ENCODE measurements at places on chromosomes 12 and 14. TPM values are rescaled to one million over a fixed set of nuclear protein-coding genes. Genes with fewer than 3 reads are reported as not detected.
A peak's percentile ranks its signal among the peaks of the same experiment; 100 is the strongest.

DNA sequence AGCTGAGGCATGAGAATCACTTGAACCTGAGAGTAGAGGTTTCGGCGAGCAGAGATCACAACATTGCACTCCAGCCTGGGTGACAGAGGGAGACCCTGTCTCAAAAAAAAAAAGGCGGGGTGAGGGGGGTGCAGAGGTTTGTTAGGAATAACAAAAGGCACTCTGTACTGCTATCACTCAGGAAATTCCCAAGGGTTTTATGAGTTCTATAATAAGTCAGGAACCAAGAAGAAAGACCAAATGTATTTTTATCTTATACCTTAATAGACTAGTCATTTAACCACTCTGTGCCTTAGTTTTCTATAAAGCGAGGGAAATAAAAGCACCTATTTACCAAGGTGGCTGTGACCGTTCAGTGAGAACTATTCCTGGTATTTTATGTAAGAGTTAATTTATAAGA lies 319.2 kb downstream of the GPHN start:
- no peak for DNase-seq

GRCh38 chr14:104591031-104591430 lies 11.5 kb downstream of the C14orf180 start:
- DNase-seq: no peak

- no peak for DNase-seq
These were observed 12.7 kb upstream of the BDKRB2 start for GRCh38 chr14:96191841-96192462.

GRCh38 chr12:130281153-130281799 lies 56.4 kb upstream of the PIWIL1 start:
- peak; percentile 46 for DNase-seq

- DNase-seq: no peak
These were observed 16.1 kb upstream of the CD69 start for GRCh38 chr12:9776781-9777180.

- DNase-seq: no peak
These were observed 45.4 kb upstream of the TRIM9 start for GRCh38 chr14:51140338-51140737.

DNA sequence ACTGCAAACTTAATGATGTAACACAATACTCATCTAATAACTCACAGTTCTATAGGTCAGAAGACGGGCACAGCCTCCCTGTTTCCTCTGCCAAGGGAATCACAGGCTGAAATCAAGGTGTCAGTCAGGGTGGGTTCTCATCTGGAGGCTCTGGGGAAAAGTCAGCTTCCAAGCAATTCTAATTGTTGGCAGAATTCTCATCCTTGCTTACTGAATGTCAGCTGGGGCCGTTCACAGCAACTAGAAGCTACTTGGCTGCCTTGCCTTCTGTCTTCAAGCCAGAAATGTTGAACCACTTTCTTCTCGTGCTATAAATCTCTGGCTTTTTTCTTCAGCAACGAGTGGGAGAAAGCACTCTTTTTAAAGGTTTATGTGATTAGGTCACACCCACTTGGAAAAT lies 80.1 kb upstream of the PDZRN4 start:
- DNase-seq: peak; percentile 7

DNA sequence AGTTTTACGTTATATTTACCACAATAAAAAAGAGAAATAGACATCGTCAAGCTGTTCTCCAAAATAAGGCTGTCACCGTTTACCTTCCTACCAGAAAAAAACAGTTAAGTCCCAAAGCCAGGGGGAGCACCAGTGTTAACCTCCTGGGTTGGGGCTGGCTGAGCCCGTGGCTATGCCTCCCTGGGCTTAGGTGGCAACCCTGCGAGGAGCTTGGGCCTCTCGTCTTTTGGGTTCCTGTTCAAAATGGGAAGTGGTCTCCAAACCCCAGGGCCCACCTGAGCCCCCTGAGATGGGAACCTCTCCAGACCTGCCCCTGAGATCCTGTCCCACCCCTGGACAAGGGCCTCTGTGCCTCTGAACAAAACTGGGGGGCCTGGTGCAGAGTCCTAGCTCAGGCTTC lies 22.9 kb downstream of the PACS2 start:
- no peak for DNase-seq

DNA sequence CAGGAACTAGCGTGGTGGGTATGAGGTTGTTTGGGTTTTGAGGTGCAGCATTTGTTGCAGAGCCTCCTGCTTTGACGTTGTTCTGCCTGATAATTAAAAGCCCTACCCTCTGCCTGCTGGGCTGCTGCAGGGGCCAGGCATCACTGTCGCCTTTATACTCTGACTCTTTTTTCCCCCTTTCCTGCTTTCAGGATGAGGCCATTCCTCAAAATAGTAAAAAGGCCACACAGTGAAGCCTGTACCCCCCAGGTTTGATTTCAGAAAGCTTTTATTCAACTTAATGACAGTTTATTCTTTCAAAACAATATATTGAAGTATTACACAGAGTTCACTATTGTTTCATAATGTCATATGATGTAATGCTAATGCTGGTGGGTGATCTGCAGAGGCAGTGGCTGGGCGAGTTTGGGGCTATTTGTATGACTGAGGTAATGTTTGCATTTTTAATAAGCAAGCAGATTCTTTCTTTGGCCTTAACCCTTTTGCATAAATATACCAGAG lies 9.1 kb downstream of the BORCS5 start:
- no peak for DNase-seq

GRCh38 chr12:42508913-42509460 lies 80.6 kb downstream of the PRICKLE1 start:
- DNase-seq: peak; percentile 20

DNA sequence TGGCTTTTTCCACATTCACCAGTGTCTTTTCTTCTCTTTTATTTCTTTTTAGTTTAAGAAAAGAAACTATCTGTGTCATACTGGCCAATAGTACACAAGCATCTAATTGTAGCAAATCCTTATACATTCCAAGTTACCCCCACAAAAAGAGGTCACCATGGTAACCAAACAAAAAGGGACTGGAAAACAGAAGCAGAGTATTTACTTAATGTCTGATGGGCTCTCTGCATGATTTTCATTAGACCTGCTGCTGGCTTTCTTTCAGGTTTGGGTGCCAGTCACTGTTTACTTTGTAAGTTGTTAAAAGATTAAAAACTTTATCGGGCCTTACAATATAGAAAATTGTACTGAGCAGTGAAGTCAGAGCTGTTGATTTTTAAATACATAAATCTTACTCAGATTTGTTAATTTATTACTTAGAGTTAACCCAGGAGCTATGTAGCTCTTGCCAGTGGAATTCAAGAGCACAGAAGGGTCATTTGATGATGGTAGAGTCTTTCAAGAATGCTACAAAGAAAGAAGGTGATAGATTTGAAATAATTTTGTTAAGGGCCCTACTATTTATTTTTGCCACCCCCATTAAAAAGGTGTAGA lies 123.9 kb downstream of the BRMS1L start:
- peak; percentile 31 for DNase-seq

DNA sequence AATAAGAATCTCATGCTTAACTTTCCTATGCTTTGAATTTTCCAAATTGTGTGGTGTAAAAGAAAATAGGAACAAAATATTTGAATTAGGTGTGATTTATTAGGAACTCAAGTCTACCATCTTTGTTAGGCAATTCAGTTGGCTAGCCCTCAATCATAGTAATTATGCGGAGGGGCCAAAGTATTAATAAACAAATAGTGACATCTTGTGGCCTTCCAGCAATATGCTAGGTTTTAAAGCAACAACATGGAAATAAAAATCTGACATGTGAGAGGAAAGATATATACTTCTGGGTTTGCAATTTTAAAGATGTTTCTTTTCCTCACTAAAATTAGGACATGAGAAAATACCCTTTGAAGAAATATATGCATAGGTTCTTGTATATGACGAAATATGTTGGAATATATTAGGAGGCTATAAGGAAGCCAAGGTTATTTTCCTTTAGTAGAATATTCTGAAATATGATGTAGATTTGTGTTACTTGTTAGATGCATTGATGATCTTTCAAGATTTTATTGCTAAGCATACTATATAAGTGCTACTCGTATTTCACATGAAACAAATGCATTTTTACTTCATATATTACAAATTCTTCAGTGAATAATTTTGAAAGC lies 200.4 kb downstream of the PTPRO start:
- peak; percentile 58 for DNase-seq

- no peak for DNase-seq
These were observed 3.6 kb upstream of the KRT5 start for GRCh38 chr12:52523824-52524223.

- no peak for DNase-seq
These were observed 104.5 kb downstream of the ETNK1 start for GRCh38 chr12:22729431-22729956.

DNA sequence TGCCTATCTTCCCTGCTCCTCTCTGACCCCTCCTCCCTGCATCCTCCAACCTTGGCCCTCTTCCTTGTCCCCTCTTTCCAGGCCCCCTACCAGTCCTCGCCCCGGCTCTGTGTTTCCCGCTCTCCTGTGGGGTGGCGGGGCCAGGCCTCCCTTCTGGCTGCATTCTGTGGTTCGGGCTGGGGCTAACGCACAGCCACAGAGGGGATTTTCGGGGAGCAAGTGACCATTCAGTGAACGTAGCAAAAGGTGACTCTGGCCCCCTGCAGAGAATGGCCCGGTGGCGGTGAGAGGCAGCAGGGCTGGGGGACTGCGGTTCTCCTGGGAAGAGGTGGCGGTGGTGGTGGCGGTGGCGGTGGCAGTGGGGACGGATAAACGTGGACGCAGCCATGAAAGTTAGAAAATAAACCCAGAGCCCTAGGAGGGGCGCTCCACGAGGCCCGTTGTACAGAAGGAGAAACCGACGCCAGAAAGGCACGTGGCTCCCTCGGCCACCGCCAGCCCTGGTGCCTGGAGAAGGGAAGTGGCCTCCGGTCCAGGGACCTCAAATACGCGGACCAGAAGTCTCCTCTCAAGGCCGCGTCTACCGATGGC lies 269.6 kb downstream of the ADGRD1 start:
- no peak for DNase-seq

GRCh38 chr14:91264151-91265150 lies 19.9 kb upstream of the GPR68 start:
- peak; percentile 38 for DNase-seq

- DNase-seq: no peak
These were observed 35.6 kb upstream of the FICD start for GRCh38 chr12:108479364-108480070.

DNA sequence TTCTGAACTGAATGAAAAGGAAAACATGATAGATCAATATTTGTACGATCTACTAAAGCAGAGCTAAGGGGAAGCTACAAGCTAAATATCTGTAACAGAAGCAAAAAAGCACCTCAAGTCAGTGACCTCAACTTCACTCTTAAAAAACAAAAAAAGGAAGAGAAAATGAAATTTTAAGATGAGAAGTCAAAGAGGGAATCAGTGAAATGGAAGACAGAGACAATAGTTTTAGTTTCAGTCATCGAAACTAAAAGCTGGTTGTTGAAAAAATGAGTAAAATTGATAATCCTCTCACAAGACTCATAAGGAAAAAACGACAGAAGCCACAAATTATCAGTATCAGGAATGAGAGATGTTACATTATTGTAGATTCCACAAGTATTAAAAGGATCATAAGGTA lies 11.9 kb upstream of the SLC2A13 start:
- no peak for DNase-seq

PRH1 gene
- 19.0 TPM for total RNA-seq

CLEC6A gene
- total RNA-seq: not detected

TMED10 gene
- total RNA-seq: 375 TPM

RD3L gene
- total RNA-seq: not detected

HVCN1 gene
- total RNA-seq: 1.8 TPM

PRIMA1 gene
- 1.5 TPM for total RNA-seq

KLRC2 gene
- total RNA-seq: 2.0 TPM

LRTM2 gene
- total RNA-seq: not detected

CELA1 gene
- not detected for total RNA-seq
